Stimulated activated CD8-positive, alpha-beta memory T cell treated with anti-CD3 and anti-CD28 coated beads, Interleukin-4, amount 100 ng/mL, for 1 hour (primary cell): ENCODE measurements at places on chromosomes 7 and 10.
A peak's percentile ranks its signal among the peaks of the same experiment; 100 is the strongest.

DNA sequence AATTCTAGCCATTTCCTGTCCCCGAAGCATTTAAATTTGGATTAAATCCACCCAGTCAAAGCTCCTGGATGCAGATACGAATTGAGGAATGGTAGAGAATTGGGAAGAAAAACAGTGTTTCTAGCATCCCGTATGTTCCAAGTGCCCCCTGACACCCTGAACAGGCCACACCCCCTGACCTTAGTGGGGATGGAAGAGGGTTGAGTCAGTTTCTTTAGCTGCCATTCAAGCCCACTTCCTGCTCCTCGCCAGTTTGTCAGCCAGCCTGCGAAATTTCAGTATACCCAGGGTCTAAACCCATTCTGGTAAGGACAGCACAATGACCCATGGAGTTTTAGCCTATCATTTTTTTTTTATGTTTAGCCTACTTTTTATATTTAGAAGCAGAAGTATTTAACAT lies 101.1 kb downstream of the PKD1L1 start:
- no peak for DNase-seq

DNA sequence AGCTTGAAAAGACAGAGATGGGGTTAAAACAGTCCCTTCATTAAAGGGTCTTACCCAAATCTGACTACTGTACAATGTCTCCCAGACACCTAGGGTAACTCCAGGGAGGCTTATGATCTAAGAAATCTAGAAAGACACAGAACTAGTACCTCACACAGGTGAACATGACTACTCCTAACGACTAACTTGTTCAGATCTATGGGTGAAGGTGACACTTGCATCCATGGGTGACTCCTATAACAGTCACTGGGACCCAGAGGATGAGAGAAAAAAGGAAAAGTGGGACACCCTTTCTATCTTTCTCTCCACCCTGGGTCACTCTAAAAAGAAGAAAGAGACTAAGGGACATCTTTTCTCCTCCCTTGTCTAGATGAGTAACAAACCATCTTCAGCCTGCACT lies 19.2 kb downstream of the AKR1C8 start:
- DNase-seq = no peak

DNA sequence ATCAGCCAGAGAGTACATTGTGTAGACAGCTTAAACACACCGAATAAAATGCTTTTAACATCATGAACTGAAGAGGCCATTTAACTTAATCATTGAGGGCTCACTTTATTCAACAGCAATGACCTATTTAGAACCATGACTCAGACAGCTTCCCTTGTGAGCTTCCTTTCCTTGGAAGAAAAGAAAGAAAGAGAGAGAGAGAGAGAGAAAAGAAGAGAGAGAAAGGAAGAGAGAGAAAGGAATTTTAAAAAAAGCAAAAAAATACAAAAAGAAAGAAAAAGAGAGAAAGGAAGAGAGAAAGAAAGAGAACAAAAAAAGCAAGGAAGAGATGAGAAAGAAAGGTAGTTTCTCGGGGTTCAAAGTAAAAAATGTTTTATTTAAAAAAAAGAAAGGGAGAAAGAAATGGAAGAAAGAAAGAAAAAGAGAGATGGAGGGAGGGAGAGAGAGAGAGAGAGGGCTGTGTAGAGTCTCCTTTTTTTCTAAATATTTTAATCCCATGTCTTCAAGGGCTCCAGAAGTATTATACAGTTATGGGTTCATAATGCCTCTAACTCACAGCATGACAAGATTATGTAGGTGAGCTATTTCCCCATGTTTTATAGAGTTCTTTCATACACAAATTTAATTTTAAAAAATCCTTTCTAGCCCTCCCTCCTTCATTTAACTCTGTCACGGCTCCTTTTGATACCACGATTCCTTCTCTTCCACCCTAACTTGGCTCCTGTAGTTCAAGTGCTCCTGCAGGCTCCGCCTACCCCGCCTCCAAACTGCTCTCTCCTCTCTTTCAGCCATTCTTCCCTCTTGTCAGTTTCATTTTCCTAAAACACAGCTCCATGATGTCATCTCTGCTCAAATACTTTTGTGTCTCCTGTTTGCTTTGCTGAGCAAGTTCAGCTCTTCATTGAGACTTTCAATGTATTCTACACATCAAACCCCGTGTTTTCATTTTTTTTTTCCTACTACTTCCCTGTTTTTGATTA lies 85.5 kb downstream of the PRTFDC1 start:
- no peak for DNase-seq

DNA sequence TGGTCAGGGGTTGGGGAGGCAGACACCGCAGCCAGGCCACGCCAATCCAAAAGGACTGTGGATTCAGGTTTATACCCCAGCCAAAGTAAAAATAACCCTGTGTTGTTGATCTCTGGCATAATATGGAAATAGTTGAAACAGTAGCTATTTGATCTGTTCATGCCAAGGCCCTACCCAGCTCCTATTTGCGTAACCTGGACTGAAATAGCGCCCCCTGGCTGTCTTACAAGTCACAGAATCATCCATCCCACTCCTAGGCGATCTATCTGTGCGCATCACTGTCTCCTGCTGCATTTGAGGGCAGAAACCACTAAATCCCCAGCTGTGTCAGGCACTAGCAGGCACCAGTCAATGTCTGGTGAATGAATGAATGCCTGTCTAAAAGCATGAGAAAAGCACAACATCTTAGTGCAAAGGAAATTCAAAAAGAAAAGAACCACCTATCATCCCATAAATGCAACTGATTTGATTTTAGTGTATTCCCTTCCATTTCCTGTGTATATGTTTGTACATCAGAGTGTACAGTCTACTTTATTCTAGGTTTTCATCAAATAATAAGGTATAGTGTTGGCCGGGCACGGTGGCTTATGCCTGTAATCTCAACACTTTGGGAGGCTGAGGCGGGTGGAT lies 160.0 kb downstream of the SLIT1 start:
- DNase-seq = peak; percentile 20

DNA sequence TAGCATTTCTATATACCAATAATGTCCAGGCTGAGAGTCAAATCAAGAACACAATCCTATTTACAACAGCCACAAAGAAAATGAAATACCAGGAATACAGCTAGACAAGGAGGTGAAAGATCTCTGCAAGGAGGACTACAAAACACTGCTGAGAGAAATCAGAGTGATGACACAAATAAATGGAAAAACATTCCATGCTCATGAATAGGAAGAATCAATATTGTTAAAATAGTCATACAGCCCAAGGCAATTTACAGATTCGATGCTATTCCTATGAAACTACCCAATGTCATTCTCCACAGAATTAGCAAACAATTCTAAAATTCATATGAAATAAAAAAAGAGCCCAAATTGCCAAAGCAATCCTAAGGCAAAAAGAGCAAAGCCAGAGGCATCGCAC lies 116.8 kb upstream of the ZNF32 start:
- no peak for DNase-seq

DNA sequence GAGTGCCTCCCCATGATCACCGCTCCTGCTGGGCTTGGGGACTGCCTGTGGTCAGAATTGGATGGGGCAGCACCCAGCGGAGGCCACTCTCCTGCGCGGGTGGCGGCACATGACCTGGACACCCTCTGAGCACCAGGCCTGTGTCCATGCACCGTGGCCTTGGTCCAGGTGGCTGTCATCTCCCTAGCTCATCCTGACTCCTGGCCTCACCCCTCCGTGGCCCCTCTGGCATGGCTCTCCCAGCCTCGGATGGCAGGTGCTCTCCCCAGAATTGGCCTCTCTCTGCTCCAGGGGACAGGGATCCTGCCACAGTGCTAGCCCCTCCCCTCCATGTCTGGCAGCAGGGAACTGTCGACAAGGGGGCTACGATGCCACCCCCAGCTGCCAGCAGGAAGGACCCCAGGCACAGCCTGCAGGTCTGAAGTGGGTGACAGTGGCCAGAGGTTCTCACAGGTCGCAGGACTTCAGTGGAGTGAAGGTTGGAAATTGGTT lies 37.2 kb upstream of the BTBD16 start:
- no peak for DNase-seq

DNA sequence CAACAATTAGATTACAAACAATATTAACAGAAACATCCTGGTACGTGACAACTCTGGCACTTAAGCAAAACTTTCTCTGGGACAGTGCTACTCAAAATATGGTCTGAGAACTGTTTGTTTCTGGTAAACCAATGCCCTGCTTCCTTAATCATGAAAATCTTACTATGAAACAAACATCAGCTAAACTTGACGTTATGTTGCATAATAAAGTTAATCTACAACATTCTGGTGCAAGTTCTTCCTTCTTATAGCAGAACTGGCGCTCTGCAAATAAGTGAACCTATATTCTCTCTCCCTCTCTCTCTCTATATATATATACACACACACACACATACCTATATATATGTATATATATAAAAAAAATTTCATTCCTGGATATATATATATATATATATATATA lies 7.8 kb downstream of the C7orf33 start:
- no peak for DNase-seq

DNA sequence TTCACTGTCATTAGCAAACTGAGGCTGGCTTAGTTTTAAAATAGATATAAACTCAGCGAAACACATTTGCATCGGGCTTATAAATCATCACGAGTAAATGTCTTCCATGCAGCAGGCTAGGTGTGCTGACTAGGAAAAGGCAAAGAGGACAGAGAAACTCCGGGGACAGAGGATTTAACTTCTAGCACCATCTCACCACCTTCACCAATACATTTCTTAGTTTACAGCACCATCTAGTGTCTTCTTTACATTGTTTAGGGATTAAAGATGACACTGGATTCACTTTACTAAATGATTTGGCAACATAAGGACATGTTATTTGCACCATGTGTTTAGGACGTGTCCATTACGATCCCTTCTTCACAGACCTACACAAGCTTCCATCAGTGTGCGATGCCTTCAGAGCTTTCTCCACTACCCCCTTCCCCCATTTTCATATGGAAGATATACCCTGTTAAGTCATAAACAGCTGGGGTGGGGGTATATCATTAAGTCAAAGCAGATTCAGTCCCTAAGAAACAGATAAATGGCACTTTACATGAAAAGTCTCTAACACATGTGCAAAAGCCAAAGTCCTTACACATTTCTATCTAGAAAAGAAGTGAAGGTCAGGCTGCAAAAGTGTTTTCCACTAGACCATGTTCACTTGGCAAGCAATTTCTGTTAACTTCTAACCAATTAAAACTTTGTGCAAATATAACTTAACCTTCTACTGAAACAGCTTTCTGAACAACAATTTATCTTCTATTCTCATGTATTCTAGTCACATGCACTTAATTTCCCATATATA lies 103.3 kb downstream of the GRB10 start:
- DNase-seq = no peak

DNA sequence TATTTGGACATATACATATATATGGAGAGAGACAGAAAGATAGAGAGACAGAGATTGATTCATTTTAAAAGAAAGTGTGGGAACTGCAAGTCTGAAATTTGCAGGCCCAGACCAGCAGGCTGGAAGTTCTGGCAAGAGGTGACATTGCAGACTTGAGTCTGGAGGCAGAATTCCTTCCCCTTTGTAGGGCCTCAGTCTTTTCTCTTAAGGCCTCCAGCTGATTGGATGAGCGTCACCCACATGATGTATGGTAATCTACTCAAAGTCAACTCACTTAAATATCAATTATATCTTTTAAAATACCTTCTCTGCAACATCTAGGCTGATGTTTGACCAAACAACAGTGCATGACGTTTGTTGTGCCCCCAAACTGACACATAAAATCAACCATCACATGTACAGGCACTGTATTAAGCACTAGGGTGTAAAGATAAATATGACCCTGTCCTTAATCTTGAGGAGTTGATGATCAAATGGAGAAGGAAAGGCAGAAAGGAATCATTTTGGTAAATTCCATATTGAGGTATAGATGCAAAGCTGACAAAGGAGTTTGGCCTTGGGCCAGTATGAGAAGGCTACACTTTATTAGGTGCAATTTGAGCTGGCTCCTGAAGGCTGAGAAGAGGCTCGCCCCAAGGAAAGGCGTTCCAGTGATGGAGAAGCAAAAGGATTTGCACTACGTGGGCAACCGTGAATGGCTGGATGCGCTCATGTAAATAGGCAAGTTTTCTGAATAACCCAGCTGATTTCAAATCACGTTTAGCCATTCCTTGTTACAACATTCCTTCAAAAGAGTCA lies 52.6 kb downstream of the BPGM start:
- no peak for DNase-seq

DNA sequence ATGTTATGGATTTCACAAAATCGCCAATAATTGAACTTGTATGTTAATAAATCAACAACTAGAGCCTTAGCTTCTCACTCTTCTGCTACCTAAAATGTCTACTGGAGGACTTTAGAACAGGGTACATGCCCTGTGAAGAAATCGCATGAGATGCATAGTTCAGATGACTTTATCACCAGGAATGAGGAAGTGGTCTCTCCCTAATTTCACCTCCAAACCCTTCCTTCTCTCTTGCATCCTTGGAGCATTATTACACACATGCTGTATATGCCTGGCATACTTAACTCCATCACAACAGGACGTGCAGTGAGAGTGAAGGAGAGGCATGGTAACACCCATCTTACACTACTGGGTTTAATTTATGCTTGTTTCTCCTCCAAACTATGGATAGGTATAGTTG lies 27.8 kb downstream of the RHEB start:
- DNase-seq = no peak

DNA sequence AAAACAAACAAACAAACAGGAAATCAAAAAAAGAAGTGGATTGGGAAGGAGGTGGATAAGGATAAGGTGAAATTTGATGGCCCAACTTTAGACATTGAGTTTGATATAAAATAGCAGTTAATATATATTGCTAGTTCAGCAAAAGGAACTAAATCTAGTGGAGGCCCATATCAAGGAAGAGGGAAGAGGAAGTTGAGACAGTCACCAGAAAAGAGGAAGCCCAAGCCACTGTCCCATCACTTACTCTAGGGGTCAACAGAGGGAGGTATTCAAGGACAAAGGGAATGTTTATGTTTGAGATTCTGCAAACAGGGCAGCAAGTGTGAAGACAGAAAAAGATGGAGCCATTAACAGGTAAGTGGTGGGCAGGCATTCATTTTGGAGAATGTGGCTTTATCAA lies 3.7 kb downstream of the LAMTOR4 start:
- no peak for DNase-seq

DNA sequence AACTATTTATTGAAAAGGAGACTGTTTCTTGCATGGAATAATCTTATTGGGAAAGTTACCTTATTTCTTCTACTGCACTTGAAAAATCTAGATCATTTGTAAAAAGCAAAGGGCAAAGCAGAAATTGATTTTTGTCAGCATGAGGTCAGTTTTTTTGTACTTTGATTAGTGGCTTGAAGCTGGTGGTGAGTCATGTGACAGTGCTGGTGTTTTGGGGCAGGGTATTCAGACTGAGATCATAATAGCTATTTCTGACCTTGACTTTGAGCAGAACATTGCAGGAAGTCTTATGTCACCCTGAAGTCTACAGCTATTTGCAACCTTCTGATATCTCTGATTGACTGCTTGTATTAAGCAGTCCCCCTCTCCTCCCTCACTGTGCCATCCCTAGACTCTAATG lies 66.3 kb upstream of the SORCS3 start:
- DNase-seq = no peak

DNA sequence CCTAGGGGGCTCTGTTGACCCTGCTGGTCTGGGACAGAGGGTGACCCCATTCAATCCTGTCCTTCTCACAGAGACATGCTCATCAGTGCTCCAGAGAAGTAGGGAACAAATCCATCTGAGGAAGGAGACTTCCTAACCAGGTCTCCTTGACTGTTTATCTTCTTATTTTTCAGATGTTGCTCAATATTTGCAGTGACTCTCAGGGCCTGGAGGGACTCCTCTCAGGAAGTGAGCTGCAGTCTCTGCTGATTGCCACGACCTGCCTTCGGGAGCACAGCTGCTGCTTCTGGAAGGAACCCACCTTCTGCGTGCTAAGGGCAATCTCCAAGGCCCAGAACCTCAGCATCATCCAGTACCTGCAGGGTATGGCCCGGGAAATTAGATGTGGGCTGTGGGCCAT lies 41.0 kb downstream of the WDFY4 start:
- DNase-seq = no peak

GRCh38 chr10:131242007-131242406 lies 69.5 kb downstream of the TCERG1L start:
- no peak for DNase-seq
